ENCODE measurements at places on chromosomes 1 and 21. TPM values are rescaled to one million over a fixed set of nuclear protein-coding genes. Genes with fewer than 3 reads are reported as not detected.

DNA sequence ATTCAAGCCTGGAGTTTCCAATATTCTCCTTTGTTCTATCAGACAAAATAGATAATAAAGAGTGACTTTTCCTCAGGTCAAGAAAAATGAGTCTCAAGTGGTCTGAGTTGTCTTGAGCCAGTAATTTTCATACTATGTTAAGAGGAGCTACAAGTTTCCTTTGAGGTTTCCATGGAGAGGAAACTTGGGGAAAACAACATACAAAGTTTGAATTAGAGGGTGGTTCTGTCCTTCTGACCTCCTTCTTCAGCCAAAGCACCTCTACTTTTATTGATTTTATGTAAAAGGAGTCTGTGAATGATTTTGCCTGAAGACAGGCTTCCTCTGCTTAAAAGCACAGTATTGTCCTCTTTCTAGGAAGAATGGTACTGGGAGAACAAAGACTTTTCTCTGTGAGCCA is 497.2 kb upstream of the PKN2 start:
- no peak overlapping the region for H3K4me3 ChIP-seq
- H3K27me3 ChIP-seq: no peaks in the 10 kb centered on the region
- no peaks in the 10 kb centered on the region for H3K4me1 ChIP-seq
- DNase-seq: no peak

DNA sequence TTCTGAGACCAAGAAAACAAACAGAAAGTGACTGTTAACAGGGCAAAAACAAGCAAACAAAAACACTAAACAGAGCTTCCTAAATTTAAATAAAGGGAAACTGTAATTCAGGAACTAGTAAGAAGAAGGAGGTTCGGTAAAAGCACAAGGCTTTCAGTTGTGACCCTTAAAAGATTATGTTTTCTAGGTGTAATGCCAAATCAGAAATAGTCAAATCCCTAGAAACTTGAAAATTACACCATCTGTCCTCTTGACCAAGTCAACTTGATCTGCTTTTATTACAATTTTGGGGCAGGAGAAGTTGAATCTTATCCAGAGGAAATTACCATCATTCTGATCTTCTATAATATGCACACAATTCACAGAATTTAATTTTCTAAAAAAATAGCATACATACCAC is 754.0 kb upstream of the ADGRL4 start:
- H3K27me3 ChIP-seq: no peaks in the 10 kb centered on the region
- H3K4me1 ChIP-seq: no peaks in the 10 kb centered on the region
- no peak for DNase-seq
- no peak overlapping the region for H3K4me3 ChIP-seq

DNA sequence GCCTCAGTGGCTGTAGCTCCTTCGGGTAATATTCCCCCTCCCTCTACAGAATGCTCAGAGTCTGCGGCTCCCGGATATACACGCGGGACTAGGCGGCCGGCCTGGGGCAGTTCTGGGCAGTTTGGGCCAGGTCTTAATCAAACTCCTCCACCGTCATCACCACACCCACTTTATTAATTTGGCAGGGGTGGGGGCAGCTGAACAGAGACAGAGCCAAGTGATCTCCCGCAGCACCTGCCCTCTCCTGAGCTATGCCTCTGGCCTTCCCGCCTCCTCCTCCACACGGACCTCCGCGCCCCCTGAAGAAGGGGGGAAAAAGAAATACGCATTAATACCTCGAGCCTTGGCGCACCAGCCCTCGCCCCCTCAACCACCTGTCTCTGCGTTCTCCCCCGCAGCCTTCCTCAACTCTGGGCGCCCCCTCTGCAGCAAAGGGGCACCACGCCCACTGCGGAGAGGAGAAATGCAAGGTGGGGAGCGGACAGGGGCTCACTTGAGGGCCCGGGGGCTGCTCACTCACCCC is 42.6 kb downstream of the CD34 start:
- DNase-seq: peak; percentile 63
- no peaks in the 10 kb centered on the region for H3K36me3 ChIP-seq
- H3K27ac ChIP-seq: no peak overlapping the region

Gene CD53
- total RNA-seq: not detected

GRCh38 chr1:182565537-182565936 is 23.5 kb downstream of the RNASEL start:
- no peaks in the 10 kb centered on the region for H3K4me1 ChIP-seq
- H3K27ac ChIP-seq: no peak overlapping the region
- DNase-seq: no peak
- no peaks in the 10 kb centered on the region for H3K27me3 ChIP-seq
- no peak overlapping the region for H3K4me3 ChIP-seq

DNA sequence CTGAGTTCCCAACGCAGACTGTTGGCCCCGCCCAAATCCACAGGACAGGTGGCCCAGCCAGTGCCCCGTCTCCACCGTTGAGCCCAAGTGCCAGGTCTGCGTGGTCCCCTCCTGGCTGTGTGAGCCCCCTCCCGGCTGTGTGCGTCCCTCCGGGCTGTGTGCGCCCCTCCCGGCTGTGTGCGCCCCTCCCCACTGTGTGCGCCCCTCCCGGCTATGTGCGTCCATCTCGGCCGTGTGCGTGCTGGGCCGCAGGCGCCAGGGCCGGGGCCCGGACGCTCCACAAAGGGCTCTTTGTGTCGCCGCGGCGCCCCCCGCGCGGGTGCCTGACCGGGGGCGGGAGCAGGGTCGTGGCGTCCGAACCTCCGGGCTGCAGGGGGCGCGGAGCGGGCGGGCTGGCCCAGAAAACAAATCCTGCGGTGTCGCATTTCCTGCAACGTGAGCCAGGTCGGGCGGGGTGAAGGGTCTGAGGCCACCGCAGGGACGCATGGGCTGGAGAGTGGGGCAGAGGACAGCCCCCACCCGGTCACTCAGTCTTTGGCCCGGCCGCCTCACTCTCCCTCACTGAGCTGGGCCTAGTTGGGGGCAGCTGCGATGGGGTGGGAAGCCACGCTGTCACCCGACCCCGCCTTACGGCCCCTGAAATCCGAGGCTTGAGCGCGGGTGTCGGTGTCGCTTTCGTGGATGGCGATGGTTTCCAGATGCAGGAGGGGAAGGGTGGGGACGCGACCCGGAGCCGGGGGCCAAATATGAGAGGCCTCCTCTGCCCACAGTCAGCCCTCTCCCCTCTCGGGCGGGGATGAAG is 18.8 kb downstream of the TNFRSF25 start:
- H3K27me3 ChIP-seq: peaks cover 40% of the 10 kb centered on the region
- no peak overlapping the region for H3K4me3 ChIP-seq
- no peak for DNase-seq
- no peaks in the 10 kb centered on the region for H3K36me3 ChIP-seq
- H3K27ac ChIP-seq: no peak overlapping the region
- no peaks in the 10 kb centered on the region for H3K4me1 ChIP-seq

- no peaks in the 10 kb centered on the region for H3K27me3 ChIP-seq
- no peak for DNase-seq
- H3K4me3 ChIP-seq: no peak overlapping the region
- no peak overlapping the region for H3K27ac ChIP-seq
Observed at GRCh38 chr1:55800503-55800902, 585.3 kb upstream of the USP24 start.

GRCh38 chr1:69648486-69648885 is 80.8 kb downstream of the LRRC7 start:
- H3K36me3 ChIP-seq: no peaks in the 10 kb centered on the region
- H3K27me3 ChIP-seq: no peaks in the 10 kb centered on the region
- H3K27ac ChIP-seq: no peak overlapping the region
- no peaks in the 10 kb centered on the region for H3K4me1 ChIP-seq

GRCh38 chr1:59043796-59044195 is 253.1 kb upstream of the FGGY start:
- no peaks in the 10 kb centered on the region for H3K27me3 ChIP-seq
- H3K27ac ChIP-seq: peak overlapping the region; percentile 67
- peak; percentile 95 for DNase-seq
- H3K4me3 ChIP-seq: no peak overlapping the region
- no peaks in the 10 kb centered on the region for H3K36me3 ChIP-seq

GRCh38 chr21:29218749-29219148 is 80.0 kb upstream of the BACH1 start:
- H3K27ac ChIP-seq: peak overlapping the region; percentile 74
- H3K4me1 ChIP-seq: peaks cover 15% of the 10 kb centered on the region
- no peak overlapping the region for H3K4me3 ChIP-seq
- H3K27me3 ChIP-seq: no peaks in the 10 kb centered on the region
- no peak for DNase-seq
- no peaks in the 10 kb centered on the region for H3K36me3 ChIP-seq

- H3K27ac ChIP-seq: no peak overlapping the region
- H3K27me3 ChIP-seq: no peaks in the 10 kb centered on the region
- DNase-seq: no peak
- H3K4me3 ChIP-seq: no peak overlapping the region
- no peaks in the 10 kb centered on the region for H3K36me3 ChIP-seq
- H3K4me1 ChIP-seq: no peaks in the 10 kb centered on the region
Observed at GRCh38 chr21:14763695-14764064, 217.6 kb upstream of the SAMSN1 start.

Gene H6PD
- 29.6 TPM for total RNA-seq

DNA sequence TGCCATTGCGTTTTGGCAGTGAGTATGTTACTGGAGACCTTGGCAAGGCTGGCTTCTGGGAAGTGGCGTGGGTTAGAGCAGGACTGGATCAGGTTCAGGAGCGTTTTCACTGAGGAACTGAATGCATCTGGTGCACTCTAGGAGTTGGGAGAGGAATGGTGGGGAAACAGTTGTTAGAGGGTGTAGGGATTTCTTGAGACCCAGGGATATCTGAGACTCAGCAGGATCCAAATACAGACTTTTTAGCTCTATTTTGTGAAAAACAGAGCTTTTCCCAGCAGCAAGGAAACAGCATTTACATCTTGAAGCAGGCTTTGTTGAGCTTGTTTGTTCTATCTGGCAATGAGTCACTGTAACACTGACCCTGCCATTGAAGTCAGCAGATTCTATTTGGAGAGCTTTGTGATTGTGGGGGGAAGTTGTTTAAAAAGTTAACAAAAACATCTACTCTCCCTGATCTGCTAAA is 56.9 kb upstream of the NRIP1 start:
- DNase-seq: peak; percentile 9
- H3K27ac ChIP-seq: no peak overlapping the region
- no peaks in the 10 kb centered on the region for H3K36me3 ChIP-seq
- no peaks in the 10 kb centered on the region for H3K4me1 ChIP-seq
- H3K4me3 ChIP-seq: no peak overlapping the region
- no peaks in the 10 kb centered on the region for H3K27me3 ChIP-seq

GRCh38 chr1:222539951-222540597 is 7.8 kb downstream of the HHIPL2 start:
- H3K4me1 ChIP-seq: no peaks in the 10 kb centered on the region
- no peaks in the 10 kb centered on the region for H3K27me3 ChIP-seq
- H3K36me3 ChIP-seq: no peaks in the 10 kb centered on the region
- peak; percentile 23 for DNase-seq

Gene LCE6A
- total RNA-seq: not detected

Gene SH2D2A
- total RNA-seq: not detected

DNA sequence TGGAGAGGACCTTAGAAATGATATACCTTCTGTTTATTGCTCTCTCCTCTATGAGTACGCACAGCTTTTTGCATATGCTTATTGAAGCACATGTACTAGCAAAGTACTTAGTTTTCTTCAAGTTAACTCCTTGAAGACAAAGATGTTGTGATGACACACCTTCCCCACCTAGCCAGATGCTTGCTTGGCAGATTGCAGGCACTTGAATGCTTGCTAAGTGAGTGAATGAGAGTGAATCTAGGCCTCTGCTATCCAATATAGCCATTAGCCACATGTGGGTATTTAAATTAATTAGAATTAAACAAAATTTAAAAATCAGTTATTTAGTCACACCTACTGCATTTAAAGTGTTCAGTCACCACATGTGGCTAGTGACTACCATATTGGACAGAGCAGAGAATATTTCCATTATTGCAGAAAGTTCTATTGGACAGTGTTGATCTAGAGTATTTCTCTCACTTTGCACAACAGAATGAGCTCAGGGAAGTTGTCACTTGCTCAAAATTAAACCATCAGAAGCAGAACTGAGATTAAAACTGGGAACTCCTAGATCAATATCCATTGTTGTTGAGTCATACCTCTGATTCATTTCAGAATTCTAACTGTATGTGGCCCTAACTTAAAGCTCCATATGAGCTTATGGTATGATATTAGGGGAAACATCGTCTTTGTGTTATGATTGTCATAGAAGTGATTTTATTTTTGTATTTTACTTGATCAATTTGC is 8.6 kb upstream of the EEIG2 start:
- H3K4me3 ChIP-seq: no peak overlapping the region
- no peaks in the 10 kb centered on the region for H3K4me1 ChIP-seq
- no peaks in the 10 kb centered on the region for H3K36me3 ChIP-seq
- no peaks in the 10 kb centered on the region for H3K27me3 ChIP-seq
- H3K27ac ChIP-seq: no peak overlapping the region

Gene HJV
- total RNA-seq: not detected

- DNase-seq: peak; percentile 99
- H3K27ac ChIP-seq: peak overlapping the region; percentile 98
- peaks cover 22% of the 10 kb centered on the region for H3K36me3 ChIP-seq
- H3K4me3 ChIP-seq: peak overlapping the region; percentile 27
- peaks cover 48% of the 10 kb centered on the region for H3K4me1 ChIP-seq
Observed at GRCh38 chr1:201461645-201462441, 7.1 kb downstream of the PHLDA3 start.

GRCh38 chr1:55337801-55338447 is 122.8 kb upstream of the USP24 start:
- H3K4me3 ChIP-seq: no peak overlapping the region
- no peak overlapping the region for H3K27ac ChIP-seq
- H3K27me3 ChIP-seq: no peaks in the 10 kb centered on the region
- no peaks in the 10 kb centered on the region for H3K4me1 ChIP-seq

Data from GM23248 (cell line).